ENCODE measurements at places on chromosomes 16 and 17.

- no peak for DNase-seq
Observed at GRCh38 chr16:85511938-85512807, 100.9 kb upstream of the GSE1 start.

- DNase-seq = no peak
Observed at GRCh38 chr16:10370096-10370726, 15.7 kb upstream of the ATF7IP2 start.

DNA sequence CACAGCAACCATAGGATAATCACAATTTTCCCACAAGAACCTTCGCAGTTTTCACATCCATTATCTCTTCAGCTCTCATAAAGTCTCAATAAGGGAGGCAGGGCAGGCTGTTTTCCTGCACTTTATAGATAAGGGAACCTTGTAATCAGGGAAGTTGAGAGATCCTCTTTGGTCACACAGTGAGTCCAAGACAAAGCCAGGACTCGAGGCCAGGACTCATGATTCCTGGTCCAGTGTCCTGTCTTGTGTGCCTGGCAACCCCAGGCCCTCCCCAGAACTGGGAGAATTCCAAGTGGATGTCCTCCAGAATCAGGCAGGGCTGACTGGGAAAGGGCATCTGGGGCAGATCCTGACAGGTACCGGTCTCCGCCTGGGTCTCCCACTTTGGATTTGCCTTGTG is 23.1 kb upstream of the PHF12 start:
- DNase-seq = no peak

DNA sequence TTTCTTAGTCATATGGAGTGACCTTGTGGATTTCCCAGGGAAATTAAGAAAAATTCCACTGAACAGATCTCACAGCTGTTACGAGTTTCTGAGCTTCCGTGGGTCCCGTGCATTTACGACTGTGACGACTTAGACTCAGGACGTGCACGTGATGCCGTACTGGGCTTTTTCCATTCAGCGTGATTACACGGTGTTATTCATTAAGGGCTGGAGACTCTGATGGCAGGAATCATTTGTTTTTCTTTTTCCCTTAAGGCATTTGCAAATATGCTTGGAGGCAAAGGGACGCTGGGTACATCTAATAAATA is 57.2 kb downstream of the TBC1D16 start:
- DNase-seq = no peak

DNA sequence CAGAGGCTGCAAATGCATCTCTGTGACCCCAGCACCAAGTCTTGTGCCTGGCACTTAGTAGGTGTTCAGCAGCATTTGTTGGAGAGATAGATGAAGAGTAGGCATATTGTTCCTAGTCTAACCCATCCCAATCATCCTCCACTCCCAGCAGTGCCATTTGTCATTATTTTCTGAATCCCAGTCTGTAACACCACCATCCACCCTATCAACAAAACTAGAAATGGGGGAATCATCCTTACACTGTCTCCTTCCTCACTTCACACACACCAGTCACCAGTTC is 95.9 kb upstream of the TBX2 start:
- no peak for DNase-seq

- DNase-seq = no peak
Observed at GRCh38 chr16:22284637-22285036, 12.6 kb upstream of the POLR3E start.

DNA sequence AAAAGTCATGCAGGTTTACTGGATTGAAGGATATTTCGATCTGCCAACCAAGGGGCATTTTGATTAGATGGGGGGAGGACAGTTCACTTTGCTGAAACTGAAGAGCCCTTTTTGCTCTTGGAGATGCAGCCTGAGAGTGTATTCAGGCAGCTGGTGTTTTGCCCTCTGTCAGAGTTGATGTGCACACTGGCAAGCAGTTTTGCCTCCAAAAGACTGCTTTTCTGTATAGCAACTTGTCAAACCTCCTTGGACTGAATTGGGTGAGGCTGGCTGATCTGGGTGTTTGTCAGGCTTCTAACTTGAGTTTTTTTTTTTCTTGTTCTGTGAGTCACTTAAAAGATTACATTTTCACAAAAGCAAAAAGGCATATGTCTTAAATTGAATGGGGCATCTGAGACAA is 22.6 kb upstream of the ANKFN1 start:
- no peak for DNase-seq

DNA sequence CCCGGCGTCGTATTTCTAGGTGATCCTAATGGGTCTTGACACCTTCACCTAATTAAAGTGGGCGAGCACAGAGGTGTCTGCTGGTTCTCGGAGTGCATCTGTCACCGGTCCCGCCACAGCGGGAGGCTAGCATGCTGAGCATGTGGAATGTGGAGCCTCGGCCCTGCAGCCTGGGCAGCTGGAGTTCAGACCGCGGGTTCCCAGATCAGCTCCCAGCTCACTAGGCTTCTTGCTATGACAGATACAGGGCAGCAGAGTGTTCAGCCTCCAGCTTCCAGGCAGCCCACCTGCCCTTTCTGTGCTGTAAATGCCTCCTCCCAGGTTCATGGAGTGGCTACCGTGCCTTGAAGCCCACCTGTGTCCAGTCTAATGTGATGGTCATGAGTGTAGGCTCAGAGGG is 166.7 kb downstream of the CPPED1 start:
- DNase-seq = no peak

DNA sequence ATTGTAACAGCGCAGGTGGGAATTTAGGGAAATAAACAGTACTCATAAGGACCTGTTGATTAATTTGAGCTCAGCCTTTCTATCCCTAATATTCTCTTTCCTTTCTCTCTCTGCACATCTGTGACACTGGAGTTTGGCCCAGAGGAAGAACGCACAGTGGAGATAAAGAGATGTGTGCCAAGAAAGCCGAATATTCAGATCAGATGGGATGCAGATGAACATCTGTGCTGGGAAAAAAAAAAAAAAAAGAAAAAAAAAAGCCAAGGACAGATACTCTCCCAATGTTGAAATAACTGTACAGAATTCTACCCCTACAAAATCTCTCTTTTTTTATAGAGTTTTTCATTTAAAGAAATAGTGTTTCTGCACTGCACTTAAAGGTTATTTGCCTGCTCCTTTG is 485.4 kb downstream of the KCNJ2 start:
- DNase-seq = no peak

DNA sequence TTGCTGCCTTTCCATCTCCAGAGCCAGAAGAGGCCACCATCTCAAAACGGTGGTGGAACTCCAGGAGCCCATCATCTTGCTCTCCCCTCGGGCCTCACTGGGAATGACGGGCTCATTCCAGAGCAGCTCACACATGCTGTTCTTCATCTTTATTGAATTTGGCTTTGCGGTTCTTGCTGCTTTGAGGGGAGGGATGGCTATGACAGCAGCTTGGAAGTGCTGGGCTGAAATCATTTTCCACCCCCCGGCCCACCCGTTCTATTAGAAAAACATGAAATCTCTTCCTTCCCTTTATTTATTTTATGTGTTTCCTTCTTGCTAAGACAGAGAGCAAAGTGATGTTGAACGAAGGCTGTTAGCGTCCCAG is 149.8 kb upstream of the RPL38 start:
- DNase-seq = no peak

- DNase-seq = no peak
Observed at GRCh38 chr17:22503322-22503899, 811.1 kb downstream of the KCNJ18 start.

- DNase-seq = peak; percentile 65
Observed at GRCh38 chr16:46853713-46854443, 22.9 kb upstream of the C16orf87 start.

DNA sequence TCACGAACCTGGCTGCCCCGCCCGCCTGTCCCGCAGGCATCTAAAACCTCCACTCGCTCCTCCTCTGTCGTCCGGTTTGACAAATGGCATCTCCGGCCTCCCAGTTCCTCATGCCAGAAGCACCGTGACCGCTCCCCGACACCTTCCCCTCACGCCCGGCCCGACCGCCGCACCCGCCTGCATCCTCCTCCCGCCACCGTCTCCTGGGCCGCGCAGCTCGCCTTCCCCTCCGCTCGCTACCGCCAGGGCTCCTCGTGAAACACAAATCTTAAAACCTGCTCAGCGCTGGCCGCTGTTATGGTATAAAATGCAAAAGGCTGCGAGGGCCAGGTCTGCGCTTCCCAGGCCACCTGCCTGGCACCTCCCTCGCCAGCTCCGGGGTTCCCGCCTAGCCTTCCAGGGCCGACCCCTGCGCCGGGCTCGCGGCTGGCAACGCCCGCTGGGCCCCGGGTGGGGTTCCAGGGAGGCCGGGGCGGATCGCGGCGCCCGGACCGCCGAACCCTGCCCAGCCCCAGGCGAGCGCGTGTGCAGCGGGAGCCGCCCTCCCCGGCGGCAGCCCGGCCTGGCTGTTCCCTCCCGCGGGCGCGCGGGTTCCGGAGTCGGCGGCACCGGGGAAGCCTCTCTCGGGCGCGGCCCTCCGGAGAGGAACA is 488 bp downstream of the SPSB3 start:
- peak; percentile 34 for DNase-seq

DNA sequence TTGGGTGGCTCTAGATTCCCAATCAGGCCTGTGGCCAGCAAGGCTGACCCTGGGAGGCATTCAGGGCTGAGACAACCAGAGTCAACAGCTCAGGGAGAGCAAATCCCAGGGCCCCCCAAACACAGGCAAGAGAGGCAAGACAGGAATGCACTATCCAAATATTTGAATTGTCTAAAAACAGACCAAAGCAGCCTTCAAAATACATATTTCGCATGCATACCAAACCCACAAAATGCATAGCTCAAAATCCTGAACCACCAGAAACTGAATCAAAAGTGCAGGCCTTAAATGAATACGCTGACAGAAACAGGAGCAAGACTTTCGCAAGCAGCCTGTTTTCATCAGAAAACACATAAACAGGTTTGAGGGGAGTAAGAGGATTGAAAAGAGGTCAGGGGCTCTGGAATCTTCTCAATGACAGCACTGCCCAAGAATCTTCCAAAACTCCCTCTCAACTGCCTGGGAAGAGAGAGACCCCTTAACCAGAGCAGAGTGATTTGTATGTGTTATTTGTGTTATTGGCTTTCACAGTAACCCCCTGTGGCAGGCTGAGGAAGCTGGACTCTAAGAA is 213.6 kb upstream of the CDH5 start:
- DNase-seq = peak; percentile 63

DNA sequence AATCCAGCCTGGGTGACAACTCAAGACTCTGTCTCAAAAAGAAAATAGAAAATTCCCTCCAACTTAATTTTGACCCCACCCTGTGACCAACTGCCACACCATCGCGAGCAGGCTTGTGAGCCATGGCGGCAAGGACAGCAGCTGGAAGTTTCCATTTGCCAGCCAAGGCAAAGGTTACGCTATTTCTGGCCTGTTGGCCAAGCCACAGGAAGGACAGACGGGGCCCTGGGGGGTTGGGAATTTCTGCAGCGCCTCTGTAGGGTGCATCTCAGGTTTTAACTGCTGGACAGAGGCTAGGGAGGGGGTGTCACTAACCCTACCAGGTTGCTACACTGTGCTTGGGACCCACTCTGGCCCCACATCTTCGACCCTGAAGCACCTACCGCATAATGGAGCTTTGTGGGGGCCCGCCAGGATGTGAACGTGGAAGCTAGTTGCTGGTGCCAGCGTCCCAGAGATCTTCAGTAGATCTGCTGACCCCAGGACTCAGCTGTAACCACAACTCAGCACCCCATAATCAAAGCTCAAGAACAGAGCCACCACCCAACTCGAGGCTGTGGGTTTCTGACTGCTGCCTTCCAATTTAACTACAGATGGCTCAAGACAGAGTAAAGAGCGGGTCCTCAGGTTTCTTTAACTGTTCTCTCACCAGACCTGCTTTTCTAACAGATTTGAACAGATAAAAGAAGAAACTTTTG is 10.9 kb downstream of the KIFC3 start:
- DNase-seq = no peak

DNA sequence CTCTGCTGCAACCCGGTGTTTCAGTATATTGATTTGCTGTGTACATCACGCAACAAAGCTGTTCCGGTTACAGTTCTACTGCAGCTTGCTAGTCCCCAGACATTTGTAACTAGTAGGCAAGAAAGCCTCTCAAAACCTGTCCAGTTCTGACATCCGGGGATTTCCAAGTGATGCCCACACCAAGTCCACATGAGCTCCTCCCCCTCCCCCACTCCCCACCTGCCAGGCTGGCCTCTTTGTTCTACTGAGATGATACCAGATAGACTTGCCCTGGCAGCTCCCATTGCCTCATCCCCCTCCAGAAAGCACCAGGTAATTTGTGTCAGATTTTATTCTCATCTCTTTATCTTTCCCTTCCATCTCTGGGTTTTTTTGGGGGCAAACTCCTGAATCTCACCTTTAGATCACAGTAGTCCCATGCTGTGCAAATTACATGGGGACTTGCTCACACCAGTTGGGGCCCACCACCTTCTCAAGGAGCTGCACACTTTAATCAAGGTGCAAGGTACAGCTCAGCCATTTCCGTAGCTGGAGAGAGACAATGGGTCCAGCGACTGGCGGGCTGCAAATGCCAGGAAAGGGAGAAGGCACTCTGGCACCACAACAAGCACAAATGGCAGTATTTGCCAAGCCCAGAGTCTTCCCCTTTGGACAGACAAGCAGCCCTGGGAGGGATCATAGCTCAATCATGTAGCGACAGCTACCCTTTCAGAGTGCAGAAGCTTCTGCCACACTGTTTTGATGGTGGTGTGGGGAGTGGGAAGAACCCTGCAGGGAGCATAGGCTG is 183.1 kb downstream of the CYLD start:
- no peak for DNase-seq

DNA sequence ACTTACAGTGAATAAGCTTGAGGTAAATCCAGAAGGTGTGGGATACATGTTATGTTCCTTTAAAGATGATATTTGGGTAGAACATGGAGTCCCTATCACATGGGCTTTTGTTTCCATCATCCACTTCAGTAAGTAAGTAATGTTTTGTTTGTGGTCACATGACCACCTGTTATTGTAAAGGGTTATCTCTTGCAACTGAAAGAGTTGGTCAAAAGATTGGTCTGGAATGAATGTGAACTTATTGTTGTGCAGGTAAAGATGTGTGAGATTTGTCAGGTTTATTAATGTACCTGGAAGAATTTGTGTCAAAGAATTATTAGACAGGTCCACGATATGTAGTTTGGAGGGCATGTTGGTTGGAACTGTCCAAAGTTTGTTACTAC is 1.6 kb downstream of the OMG start:
- no peak for DNase-seq

DNA sequence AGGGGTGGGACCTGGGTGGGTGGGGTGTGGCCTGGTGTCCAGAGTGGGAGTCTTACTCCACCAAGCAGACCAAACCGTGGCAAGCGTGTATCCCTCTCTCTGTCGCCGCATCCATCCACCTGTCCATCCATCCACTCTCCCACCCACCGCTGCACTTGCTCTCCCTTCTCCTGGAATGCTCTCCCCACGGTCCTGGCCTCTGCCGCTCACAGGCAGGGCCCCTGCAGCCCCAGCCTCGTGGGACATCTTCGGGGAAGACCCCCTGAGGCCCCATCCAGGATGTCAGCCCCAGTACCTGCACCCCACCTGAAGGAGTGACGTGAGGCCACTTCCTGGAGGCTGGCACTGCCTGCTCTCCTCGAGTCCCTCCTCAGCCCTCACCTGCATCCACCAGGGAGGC is 189.5 kb upstream of the GSE1 start:
- DNase-seq = no peak

GRCh38 chr16:67294938-67295361 is 15.6 kb downstream of the PLEKHG4 start:
- DNase-seq = no peak

GRCh38 chr17:2856727-2857126 is 60.5 kb downstream of the RAP1GAP2 start:
- DNase-seq = no peak

- DNase-seq = no peak
Observed at GRCh38 chr17:82029391-82029790, 2.1 kb upstream of the RAC3 start.
